ENCODE measurements at places on chromosomes 7 and 10.

DNA sequence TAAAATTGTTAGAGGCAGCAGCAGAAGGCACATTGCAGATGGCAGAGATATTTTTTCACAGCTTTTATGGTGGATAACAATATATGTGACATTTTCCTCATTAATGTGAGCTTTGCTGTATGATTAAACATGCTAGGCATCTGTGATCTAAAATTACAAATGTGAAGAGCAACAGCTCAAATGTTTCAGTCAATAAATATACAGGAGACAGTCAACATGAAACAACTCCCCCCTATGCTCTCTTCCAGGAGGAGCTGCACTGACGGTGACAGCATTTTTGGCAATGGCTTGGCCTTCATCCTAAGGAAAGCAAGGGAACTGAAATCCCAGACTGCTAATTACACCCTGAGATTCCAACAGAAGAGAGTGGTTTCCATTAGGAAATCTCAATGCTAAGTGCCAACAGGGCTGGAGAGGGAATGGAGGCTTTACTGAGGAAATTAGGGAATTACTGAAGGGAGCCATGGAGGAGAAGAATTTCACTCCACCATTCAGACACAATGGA lies 51.4 kb upstream of the GRB10 start:
- DNase-seq = peak; percentile 9

DNA sequence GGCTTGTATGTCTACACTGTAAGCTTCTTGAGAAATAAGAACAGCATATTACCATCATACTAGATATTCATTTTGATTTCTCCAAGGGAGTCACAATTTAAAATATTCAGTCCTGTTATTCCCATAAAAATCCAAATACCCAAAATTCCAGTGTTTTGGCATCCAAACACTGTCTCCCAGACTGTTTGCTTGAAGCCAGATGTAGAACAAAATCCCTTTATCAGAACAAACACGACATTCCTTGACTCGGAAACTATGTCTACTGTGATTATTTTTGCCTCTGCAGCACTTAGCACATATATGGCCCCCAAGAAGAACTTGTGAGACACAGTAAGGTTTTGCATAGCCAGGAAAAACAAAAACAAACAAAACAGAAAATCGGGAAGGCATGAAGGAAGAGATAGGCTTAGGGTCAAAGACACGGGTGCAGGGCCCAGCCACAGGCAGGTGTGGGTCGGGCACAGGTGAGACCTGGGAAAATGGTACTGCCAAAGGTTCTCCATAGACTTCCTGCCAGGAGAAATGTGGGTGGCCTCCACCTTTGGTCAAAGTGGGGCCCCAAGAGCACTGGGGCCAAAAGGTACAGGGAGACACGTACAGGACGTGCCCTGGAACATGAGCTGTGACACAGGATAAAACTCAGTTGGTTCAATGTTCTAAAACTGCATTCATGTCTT lies 36.5 kb downstream of the CPXM2 start:
- peak; percentile 45 for DNase-seq

- no peak for DNase-seq
These were observed 443.9 kb downstream of the DNAJB6 start for GRCh38 chr7:157780721-157781120.

- no peak for DNase-seq
These were observed 241.6 kb downstream of the SNX10 start for GRCh38 chr7:26533217-26533616.

DNA sequence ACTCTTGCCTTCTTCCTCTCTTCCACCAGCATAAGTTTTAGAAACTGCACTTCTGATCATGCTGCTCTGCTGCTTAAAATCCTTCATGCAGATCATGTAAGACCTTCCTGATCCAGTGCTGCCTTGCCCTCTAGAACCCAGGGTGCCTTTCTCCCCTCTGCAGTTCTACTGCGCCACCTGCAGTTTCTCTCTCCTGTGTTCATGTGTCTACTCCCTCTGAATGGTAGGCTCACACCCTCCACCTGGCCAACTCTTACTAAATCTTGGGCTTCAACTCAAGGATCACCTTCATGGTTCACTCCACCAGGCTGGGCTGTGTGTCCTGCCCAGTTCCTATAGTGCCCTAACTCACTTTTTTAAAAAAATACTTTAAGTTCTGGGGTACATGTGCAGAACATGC lies 174.6 kb upstream of the ITGB1 start:
- DNase-seq = no peak

- DNase-seq = peak; percentile 54
These were observed 77.6 kb downstream of the VTI1A start for GRCh38 chr10:112524641-112525040.

- DNase-seq = no peak
These were observed 35.5 kb downstream of the IKZF1 start for GRCh38 chr7:50339990-50340500.

DNA sequence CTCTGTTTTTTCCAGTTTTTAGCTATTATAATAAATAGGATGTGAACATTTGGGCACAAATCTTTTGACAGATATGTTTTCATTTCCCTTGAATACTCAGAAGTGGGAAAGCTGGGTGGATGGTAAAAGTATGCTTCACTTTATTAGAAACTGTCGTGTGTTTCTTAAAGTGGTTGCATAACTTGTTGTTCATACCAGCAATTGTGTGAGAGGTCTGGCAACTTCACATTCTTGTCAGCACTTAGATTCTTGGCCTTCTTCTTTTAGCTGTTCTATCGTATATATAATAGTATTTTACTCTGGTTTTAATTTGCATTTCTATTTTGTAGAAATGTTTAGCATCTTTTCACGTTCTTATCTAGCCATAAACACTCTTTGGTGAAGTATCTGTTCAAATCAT lies 894.4 kb downstream of the KCNMA1 start:
- no peak for DNase-seq

DNA sequence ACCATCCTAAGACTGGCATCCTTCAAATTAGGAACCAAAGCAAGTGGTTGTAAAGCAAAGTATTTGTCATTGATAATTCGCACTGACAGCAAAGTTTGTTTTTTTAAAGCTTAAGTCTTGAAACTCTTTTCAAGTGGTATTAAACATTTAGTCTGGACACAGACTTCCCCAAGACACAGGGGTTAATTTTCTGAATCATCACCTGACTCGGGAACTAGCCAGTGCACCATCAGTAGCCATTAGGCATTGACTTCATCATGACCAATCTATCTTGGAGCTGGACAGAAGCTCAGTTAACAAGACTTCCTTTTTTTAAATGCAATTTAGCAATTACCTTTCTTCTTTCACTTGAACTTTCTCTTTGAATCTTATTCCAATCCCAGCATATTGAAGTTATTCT lies 210.6 kb downstream of the ZNF365 start:
- DNase-seq = peak; percentile 74

DNA sequence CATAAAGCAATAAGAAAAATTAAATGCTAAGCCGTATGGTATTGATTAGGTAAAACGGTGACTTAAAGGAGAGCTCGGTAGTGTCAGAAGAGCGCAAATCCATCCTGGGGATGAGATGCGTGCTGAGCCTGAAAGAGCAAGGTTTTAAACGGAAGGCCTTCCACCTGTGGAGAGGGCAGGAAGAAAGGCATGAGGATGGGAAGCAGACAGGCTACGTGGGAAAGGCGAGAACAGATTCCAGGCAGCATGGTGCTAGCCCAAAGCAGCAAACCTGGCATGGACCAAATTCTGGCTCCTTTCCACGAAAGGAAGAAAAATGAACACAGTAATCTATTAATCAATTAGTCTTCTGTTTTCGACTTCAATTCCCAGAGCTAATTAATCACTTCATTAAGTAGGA lies 103.5 kb downstream of the HIPK2 start:
- no peak for DNase-seq

- DNase-seq = no peak
These were observed 376.2 kb upstream of the TPK1 start for GRCh38 chr7:145212050-145212449.

DNA sequence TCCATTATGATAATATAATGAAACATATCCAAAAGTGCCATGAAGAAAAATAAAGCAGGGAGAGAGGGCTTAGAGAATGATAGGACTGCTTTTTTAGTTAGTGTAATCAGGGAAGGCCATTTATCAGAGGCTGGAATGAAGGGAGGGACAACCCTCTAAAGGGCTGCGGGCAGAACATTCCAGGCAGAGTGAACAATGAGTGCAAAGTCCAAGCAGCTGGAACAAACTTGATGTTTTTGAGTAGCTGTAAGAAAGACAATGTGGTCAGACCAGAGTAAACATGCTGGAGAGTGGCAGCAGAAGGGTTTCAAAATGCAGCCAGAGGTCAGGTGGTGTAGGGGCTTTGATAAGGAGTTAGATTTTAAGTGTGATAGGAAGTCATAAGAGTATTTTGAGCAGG lies 65.6 kb upstream of the CCDC6 start:
- DNase-seq = no peak

DNA sequence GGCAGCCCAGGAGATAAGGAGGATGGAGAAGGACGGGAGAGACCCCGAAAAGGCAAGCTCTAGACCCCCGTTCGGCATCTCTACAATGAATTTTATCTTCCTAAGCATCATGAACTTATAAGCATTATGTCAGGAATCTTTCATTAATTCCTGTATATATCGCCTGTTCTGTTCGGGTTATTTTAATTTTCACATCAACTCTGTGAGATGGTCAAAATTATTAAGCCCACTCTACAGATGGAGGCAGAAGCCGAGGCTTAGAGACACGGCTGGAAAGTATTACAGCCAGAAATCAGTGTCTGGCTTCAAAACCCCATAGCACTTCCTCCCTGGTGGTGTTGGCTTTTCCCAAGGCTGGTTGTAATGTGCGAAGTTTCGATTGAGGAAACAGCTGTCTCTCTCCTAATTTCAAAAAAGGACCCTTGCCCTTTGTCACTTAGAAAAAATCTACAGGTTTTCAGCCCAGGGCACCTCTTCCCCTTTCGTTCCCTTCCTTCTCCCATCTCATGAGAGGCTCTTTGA lies 1.5 kb upstream of the GRM8 start:
- no peak for DNase-seq

DNA sequence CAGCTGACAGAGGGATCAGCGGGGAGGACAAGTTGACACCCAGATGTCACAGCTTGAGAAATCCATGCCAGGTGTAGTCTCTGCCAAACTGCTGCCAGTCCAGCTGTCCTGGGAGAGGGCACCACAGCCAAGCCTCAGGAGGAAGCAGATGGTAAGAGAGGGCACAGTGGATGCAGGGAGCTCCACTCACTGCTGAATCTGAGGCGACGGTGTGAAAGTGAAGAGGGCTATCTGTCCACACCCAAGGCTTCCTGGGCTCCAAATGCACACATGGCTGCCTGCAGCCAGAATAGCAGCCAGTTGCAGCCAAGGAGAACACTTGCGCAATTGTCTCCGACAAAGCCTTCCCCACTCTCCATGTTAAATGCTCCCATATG lies 502.4 kb downstream of the GRID1 start:
- no peak for DNase-seq

- DNase-seq = peak; percentile 81
These were observed 9.3 kb downstream of the ARL3 start for GRCh38 chr10:102704915-102705314.

DNA sequence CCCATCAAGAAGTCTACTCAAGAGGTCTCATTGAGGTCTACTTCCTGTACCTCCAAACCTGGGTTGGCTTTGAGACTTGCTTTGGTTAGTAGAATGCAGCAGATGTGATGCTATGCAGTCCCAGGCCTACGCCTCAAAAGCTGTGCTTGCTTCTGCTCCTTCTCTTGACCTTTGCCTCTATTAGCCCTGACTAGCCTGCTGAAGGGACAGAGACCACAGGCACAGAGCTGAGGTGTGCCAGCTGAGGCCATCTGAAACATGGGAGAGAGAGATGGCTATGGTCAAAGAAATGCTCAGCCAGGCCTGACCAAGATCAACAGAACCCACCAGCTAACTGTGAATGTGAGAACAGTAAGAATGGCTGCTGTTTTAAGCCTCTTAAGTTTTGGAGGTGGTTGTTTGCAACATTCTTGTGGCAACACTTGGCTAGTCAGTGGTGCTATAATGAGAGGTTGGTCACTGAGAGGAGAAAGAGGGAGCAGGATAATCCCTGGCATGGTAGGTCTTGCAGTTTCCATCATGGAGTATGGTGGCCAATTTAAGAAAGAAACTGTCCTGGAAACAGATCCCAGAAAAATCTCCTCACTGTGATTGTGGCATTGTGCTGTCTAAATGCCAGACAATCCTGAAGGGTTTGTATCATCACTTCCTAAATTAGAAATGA lies 176.1 kb upstream of the PHYHIPL start:
- DNase-seq = no peak

- no peak for DNase-seq
These were observed 697 bp upstream of the SNX13 start for GRCh38 chr7:17940951-17941431.

- no peak for DNase-seq
These were observed 81.9 kb downstream of the PTPRN2 start for GRCh38 chr7:158505683-158506082.

- no peak for DNase-seq
These were observed 2.6 kb downstream of the CLDN4 start for GRCh38 chr7:73833251-73833919.

- peak; percentile 34 for DNase-seq
These were observed 48.9 kb downstream of the LRGUK start for GRCh38 chr7:134176037-134176350.

DNA sequence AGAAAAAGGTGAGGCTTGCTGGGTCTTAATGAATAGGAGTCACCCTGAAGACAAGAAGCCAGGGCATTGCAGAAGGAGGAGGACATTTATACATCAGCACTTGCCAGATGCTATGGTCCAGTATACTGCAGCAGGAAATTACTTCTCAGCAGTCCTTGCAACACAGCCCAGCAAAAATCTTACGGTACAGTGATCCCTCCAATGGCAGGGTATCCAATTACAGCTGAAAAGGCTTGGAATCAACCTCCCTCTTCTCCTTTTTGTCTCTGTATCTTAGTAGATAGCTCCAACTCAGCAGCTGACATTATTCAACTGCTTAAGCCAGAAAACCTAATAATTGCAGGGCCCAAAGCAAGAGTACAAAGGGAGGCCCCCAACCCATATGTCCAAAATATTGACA lies 128.3 kb upstream of the COBL start:
- DNase-seq = no peak

GRCh38 chr7:151518105-151518946 lies 1.4 kb downstream of the RHEB start:
- DNase-seq = peak; percentile 59

GRCh38 chr7:105768898-105769507 lies 107.4 kb downstream of the ATXN7L1 start:
- DNase-seq = no peak

Data from EH (cell line).